Amygdala (tissue), 56 donors: ENCODE measurements at places on chromosomes 6 and 20.

DNA sequence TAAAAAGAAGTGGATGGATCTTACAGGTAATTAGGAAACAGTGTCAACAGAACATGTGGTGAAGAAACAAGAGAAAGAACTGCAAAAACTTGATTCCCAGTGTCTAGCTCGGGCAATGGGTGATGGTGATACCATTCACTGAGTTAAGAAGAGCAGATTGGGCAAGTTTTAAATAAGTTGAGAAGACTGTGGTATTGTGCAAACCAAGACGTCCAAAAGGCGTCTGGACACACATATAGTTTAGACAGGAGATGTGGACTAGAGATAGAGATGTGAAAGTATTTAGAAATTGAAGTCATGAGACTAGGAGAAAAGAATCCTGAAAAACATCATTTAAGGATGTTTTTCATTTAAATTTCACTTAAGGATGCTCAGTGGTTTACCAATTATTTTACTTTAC lies 53.9 kb downstream of the CDK19 start:
- DNase-seq = no peak

GRCh38 chr20:41770427-41770826 lies 152.2 kb upstream of the CHD6 start:
- no peak for DNase-seq

GRCh38 chr20:53737396-53738038 lies 143.9 kb upstream of the ZNF217 start:
- no peak for DNase-seq

- no peak for DNase-seq
These were observed 2.9 kb downstream of the ISM1 start for GRCh38 chr20:13223736-13224520.

DNA sequence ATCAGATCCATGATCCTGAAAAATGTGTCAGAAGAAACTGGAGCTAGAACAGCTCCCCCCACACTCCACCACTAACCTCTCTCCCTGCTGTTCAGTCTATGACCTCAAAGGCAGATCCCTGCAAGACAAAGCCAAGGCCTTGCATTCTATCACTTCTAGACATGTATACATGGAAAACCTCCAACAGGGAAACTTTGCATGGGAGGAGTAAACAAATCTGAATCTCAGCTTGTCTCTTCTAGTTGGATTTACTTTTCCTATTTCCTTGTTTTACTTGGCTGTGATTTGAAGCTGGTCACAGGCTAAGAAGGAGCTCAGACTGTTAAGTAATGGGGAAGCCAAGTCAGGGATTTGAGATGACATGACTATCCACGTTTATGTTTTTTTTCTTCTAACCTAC lies 456.8 kb upstream of the CHD6 start:
- no peak for DNase-seq

GRCh38 chr20:10792291-10792690 lies 118.5 kb upstream of the JAG1 start:
- DNase-seq = no peak

GRCh38 chr6:126909493-126909892 lies 209.0 kb upstream of the RSPO3 start:
- no peak for DNase-seq

GRCh38 chr20:5970381-5970780 lies 19.9 kb downstream of the MCM8 start:
- no peak for DNase-seq

DNA sequence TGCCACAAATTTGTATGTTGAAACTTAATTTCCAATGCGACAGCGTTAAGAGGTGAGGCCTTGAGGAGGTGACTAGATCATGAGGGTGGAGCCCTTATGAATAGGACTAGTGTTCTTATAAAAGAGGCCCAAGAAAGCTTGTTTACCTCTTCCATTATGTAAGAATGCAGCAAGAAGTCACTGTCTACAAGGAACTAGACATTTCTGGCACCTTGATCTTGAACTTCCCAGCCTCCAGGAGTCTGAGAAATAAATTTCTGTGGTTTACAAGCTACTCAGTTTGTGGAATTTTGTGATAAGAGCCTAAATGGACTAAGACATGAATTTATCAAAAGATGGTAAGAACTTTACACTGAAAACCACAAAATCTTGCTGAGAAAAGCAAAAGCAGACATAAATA lies 173.6 kb upstream of the SGK1 start:
- DNase-seq = no peak

DNA sequence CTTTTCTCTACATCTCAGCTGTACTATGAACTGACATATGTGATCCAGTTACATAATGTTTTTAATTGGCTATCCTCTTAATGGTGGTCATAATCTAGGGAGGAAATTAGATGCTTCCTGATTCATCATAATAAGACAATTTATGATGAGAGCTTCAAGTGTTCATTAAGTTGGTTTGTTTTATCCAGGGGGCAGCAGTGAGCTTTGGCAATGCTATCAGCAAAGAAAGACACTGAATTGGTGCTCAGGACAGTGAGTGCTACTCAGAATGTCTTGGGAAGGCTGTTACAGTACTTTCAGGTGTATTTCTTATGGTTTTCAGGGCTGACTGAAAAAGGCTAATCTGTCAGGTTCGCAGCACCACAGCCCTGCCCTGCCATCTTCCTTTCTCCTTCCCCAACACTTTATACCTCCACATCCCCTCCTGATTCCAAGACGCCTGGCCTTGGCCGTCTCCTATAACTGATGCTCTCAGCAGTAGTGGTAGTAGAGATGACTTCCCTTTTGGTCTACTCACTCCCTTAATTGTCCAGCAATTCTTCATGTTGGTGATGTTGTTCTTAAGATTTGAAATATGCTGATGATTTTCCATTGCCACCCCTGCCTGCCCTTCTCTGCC lies 67.0 kb upstream of the TNFAIP3 start:
- peak; percentile 8 for DNase-seq

- no peak for DNase-seq
These were observed 21.5 kb upstream of the ELOVL2 start for GRCh38 chr6:11065436-11066202.

DNA sequence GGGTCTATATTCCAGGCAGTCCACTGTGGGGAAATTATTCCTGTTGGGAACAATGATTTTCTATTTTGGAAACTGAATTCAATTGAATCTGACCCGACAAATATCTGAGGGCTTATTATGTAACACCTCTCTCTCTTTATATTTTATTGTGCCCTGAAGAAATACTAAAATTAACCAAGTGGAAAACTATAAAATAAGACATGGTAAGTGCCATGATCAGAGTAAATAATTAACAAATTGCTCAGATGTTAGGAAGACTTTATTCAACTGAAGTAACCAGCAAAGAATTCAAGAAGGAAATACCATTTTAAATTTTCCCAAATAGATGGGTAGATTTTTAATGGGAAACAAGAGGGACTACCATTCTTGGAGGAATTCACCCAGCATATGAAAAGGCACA lies 632.9 kb downstream of the MAFB start:
- DNase-seq = no peak

- DNase-seq = no peak
These were observed 57.4 kb upstream of the EMILIN3 start for GRCh38 chr20:41424011-41424410.

- DNase-seq = no peak
These were observed 176.5 kb upstream of the GJE1 start for GRCh38 chr6:141956046-141956761.

- DNase-seq = no peak
These were observed 38.8 kb upstream of the SLA2 start for GRCh38 chr20:36684747-36685146.

DNA sequence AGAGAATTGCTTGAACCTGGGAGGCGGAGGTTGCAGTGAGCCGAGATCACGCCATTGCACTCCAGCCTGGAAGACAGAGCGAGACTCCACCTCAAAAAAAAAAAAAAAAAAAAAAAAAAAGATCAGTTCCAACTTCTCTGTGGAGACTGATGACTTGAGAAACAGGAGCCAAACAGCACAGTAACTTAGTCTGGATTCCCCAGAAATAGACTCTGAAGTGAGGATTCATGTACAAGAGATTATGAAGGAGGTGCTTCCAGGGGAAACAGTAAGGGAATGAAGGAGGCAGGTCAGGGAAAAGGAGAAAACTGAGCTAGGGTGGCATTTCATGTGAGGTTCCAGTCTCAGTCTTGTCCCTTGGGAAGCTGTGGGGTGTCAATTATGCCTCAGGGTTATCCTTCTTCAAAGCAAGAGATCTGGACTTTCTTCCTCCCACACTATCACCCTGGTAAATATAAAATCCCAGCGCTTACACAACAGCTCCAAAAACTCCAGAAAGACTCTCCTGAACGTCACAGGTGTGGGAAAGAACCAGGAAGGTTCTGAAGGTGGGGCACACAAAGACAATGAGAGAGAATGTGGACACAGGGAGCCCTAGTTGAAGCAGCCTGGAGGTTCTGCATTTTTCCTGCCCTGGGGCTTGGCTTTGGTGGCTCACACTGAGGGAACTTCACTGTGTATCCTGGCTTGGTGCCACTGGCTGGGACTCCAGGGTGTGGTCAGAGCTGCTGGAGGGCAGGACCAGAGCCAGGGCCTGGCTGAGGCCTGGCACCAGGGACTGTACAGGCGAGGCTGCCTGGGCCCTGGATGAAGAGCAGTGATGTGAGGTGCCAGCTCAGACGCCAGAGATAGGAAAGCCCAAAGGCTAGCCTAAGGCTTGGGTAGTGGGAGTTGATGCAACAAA lies 46.8 kb downstream of the PCNA start:
- DNase-seq = peak; percentile 44

GRCh38 chr20:31691646-31692275 lies 30.9 kb downstream of the BCL2L1 start:
- no peak for DNase-seq

DNA sequence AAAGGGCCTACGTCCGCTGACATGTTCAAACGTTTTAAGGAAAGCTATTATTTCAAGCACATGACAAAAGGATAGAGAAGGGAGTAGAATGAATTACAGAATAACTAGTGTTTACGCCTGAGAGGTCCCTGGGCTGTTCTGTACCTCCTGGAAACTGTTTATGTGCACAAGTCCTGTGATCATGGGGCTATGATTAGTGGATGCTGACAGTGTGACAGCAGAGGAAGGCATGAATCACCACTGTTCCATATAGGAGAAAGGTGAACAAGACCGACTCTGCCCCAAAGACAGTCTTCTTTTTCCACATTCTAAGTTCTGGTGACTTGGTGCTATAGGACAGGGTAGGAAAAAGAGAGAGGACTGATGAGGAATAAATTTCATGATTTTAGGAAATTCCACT lies 249.2 kb upstream of the PRDM1 start:
- DNase-seq = no peak

GRCh38 chr6:106609699-106610098 lies 19.6 kb downstream of the RTN4IP1 start:
- no peak for DNase-seq

GRCh38 chr20:56440346-56441007 lies 27.9 kb upstream of the RTF2 start:
- DNase-seq = no peak

- no peak for DNase-seq
These were observed 7.7 kb upstream of the SEC63 start for GRCh38 chr6:107965746-107966145.

GRCh38 chr6:52089758-52090348 lies 2.4 kb upstream of the PKHD1 start:
- no peak for DNase-seq

GRCh38 chr6:104312851-104313250 lies 546.9 kb downstream of the HACE1 start:
- no peak for DNase-seq

GRCh38 chr6:107218142-107218541 lies 102.8 kb upstream of the BEND3 start:
- DNase-seq = no peak

DNA sequence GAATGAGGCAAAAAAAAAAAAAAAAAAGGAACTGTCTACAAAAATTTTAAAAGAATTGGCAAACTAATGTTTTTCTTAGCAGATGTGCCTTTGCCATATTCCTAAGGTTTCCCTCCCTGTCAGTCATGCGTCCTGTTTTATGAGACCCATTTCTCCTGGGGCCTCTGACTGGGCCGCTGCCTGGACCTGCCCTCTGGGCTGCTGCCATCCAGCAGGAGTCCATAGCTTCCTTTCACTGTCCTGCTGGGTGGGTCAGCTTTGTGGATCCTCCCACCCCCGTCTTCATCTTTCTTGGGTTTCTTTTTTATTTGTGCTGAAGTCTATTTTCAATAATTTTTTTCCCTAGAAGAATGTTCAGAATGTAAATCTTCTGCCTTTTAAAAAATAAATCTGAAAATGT lies 110.8 kb upstream of the SCP2D1 start:
- no peak for DNase-seq

DNA sequence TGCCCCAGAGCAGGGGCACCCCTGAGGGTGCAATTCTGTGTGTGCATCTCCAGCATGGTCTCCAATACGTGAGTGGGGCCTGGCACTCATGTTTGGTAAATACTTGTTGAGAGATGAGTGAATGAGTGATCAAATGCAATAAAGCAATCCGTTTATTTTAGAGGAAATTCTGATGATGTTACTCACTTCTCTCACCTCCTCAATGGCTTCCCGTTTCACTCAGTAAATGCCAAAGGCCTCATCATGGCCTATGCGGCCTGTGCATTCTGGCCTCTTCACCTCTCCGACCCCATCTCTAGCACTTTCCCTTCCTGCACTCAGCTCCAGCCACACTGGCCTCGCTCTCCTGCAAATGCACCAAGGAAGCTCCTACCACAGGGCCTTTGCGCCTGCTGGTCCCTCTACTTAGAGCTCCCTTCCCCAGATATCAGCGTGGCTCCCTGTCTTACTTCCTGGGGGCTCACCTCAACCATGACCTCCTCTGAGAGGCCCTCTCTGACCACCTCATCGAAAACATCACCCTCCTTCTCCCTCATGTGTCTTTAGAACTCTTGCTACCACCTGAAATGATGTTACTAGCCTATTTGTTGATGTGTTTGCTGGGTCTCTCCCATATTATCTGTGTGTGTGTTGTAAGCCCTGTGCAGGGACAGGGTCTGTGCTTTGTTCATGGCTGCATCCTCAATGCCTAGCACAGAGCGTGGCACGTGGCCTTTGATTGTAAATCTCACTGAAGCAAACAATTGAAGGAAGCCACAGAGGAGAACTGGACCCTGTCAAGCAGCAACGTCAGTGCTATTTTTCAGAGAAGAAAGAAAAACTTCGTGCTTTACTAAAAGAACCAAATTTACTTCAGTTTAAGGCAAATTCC lies 42.6 kb downstream of the RAB44 start:
- no peak for DNase-seq

GRCh38 chr6:150301846-150302519 lies 66.8 kb upstream of the IYD start:
- no peak for DNase-seq

DNA sequence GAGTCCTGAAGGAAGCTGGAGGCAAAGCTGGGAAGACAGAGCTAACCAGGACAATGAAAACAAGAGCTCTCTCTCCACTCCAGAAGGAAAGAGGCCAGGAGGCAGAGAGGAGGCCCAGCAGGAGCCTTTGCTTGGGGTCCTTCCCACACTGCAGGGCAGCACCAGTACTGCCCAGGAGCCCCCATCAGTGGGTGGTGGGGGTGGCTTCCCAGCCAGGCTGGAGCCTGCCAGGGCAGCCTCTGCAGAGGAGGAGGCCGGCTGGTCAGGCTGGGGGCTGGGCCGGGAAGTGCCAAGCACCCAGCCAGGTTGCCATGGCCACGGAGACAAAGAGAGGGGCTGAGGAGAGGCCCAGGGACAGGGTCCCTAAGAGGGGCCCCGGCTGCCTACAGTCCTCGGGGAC lies 33.4 kb downstream of the PREX1 start:
- DNase-seq = no peak

GRCh38 chr6:71592643-71593042 lies 293.7 kb upstream of the RIMS1 start:
- no peak for DNase-seq
